ENCODE measurements at places on chromosomes 2 and 18.

GRCh38 chr2:135475128-135475527 is 55.9 kb downstream of the ZRANB3 start:
- DNase-seq: no peak
- no peaks in the 10 kb centered on the region for H3K27me3 ChIP-seq
- no peaks in the 10 kb centered on the region for H3K4me1 ChIP-seq
- no peak overlapping the region for H3K27ac ChIP-seq
- no peaks in the 10 kb centered on the region for H3K36me3 ChIP-seq

- no peak overlapping the region for H3K27ac ChIP-seq
- H3K4me1 ChIP-seq: peaks cover 8% of the 10 kb centered on the region
- DNase-seq: no peak
These were observed 226.5 kb upstream of the SPRED2 start for GRCh38 chr2:65658881-65659280.

DNA sequence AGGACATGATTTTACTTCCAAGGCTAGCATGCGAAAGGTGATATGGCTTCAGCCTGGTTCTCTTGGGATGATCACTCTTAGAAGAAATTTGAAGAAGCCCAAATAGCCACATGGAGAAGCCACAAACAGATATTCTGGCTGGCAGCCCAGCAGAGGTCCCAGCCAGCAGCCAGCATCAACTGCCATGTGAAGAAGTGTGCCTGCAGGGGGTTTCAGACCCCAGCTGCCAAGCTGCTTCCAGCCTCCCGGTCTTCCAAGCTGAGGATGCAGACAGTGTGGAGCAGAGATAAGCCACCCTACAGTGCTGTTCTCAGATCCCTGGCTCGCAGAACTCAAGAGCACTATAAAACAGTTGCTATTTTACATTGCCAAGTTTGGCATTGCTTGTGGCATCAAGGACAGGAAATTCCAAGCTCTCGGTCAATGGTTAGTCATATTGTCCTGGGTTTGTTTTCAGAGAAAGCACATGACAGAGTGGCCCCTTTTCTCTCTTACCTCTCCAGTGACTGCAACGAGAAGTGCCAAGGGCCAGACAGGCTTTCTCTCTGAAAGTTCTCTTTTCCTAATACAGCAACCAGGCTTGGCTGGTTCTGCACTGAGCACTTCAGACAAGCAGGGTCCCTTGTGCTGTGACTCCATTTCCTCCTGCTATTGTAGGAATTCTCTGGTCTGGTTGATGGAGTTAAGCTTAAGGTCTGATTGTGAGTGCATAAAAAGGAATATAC is 223.7 kb downstream of the ANKRD30B start:
- H3K36me3 ChIP-seq: no peaks in the 10 kb centered on the region
- H3K4me1 ChIP-seq: no peaks in the 10 kb centered on the region
- H3K27me3 ChIP-seq: peaks cover 4% of the 10 kb centered on the region

DNA sequence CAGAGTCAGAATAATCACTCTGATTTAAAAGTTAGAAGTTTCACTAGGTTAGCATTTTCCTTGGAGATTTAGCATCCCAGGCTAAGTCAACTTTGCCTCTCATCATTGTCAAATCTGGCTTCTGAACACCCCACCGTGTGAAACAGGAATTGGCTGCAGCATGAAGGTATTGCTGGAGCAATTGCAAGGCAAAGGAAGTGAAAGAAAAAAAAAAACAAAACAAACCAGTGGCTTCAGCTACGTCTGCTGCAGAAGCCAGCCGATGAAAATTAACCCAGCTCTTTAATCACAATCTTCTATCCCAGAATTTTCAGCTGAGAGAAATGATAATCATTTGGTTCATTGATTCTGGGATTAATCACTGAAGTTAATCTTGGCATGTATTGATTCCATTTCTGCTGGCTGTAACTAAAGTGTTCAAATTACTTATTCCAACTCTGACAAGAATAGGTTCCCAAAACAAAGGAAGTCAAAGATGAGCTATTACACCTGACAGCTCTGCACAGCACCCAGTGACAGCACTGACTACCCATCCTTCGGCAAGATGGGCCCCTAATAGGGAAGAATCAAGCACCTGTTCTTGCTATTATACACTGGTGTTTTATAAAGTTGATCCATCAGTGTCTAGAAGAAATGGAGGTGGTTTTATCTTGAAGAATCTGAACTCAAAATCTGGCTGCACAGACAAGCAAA is 42.7 kb upstream of the REG3G start:
- no peak for DNase-seq
- H3K4me1 ChIP-seq: no peaks in the 10 kb centered on the region
- peaks cover 2% of the 10 kb centered on the region for H3K27me3 ChIP-seq
- no peaks in the 10 kb centered on the region for H3K36me3 ChIP-seq

DNA sequence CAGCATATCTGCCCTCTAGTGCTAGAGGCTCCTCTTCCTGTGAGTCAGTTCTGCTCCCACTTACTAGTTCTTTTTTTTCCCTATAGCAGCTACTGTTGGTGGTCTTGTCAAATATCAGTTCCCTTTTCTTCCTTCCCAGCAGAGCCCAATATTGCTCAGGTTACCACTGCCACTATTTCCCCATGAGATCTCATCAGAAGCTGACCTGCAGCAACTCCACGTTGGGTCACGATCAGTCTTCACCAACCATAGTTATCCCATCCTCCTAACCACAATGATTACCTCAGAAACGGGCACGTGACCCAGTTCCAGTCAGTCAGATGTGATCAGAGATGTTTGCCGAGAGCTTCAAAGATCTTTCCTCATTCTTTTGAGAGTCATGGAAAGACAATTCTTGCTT is 59.7 kb upstream of the CAPN13 start:
- no peaks in the 10 kb centered on the region for H3K4me1 ChIP-seq
- no peaks in the 10 kb centered on the region for H3K27me3 ChIP-seq
- H3K4me3 ChIP-seq: no peak overlapping the region
- no peak overlapping the region for H3K27ac ChIP-seq
- no peak for DNase-seq
- H3K36me3 ChIP-seq: no peaks in the 10 kb centered on the region

- H3K4me3 ChIP-seq: no peak overlapping the region
- H3K27ac ChIP-seq: no peak overlapping the region
- peaks cover 5% of the 10 kb centered on the region for H3K4me1 ChIP-seq
- DNase-seq: no peak
- H3K27me3 ChIP-seq: no peaks in the 10 kb centered on the region
These were observed 139.3 kb downstream of the MYCN start for GRCh38 chr2:16079637-16080036.

- H3K36me3 ChIP-seq: no peaks in the 10 kb centered on the region
- no peaks in the 10 kb centered on the region for H3K27me3 ChIP-seq
- no peak overlapping the region for H3K27ac ChIP-seq
- H3K4me3 ChIP-seq: no peak overlapping the region
These were observed 1.1 kb upstream of the B3GNT2 start for GRCh38 chr2:62194558-62195420.

- no peak for DNase-seq
- H3K27ac ChIP-seq: no peak overlapping the region
- no peak overlapping the region for H3K4me3 ChIP-seq
- H3K36me3 ChIP-seq: no peaks in the 10 kb centered on the region
- no peaks in the 10 kb centered on the region for H3K27me3 ChIP-seq
These were observed 152.0 kb downstream of the SRBD1 start for GRCh38 chr2:45458909-45459563.

DNA sequence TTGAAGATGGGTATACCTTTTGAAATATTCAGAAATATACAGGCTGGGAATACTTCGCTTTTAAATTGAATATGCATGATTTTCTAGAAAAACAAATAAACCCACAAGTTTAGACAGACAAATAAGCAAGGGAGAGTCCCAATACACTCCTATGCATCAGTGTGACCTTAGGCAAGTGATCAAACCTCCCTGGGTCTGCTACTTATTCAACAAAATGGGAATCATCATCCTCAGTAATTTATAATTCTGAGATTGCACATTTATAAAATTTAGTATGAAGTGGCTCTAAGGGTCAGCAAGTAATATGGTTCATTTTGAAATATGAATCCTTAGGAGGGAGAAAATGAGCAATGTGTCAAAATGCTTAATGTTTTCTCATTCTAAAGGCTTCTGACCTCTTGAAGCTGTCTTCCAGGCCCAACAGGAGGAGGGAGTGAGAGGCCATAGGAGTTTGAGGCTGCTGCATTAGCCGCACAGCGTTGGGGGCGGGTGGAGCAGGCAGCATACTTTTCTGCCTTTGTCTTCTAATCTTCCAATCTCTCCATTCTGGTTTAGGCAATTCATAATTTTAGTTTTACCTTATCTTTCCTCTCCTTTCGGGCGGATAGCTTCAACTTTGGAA is 155.1 kb downstream of the TRIB2 start:
- no peak overlapping the region for H3K27ac ChIP-seq
- H3K4me3 ChIP-seq: no peak overlapping the region
- H3K36me3 ChIP-seq: no peaks in the 10 kb centered on the region
- DNase-seq: no peak
- no peaks in the 10 kb centered on the region for H3K4me1 ChIP-seq
- H3K27me3 ChIP-seq: peaks cover 2% of the 10 kb centered on the region

DNA sequence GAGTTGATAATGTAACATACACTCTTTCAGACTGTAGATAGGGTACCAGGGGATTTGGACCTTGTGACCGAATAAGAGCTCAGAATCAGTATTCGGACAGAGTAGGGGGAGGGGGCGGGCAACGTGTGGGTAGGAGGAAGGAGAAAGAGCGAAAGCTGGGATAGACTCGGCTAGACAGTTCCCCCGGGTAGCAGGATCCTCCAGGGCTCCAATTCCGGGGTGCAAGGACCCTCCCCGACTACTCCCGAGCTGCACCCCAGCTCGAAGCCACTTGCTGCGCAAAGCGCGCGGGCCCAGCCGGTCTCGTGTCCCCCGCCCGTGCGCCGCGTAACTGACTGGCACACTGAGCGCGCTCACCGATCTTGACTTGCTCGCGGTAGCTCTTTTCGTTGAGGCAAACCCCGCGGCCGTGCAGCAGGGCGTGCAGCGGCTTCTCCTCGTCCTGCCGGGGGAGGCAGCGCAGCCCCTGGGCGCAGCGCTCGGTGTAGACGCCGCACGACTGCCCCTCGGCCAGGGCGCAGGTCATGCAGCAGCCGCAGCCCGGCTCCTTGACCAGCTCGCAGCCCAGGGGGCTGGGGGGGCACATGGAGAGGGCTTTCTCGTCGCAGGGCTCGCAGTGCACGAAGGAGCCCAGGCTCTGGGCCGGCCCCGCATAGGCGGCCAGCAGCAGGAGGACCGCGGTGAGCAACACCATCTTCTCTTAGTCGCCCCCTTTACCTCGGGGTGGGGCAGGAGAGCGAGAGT is 1.1 kb downstream of the IGFBP5 start:
- H3K36me3 ChIP-seq: no peaks in the 10 kb centered on the region
- H3K4me3 ChIP-seq: peak overlapping the region; percentile 96
- peak; percentile 78 for DNase-seq
- H3K4me1 ChIP-seq: peaks cover 27% of the 10 kb centered on the region
- H3K27ac ChIP-seq: no peak overlapping the region

GRCh38 chr2:24117902-24118301 is 5.2 kb downstream of the PFN4 start:
- no peaks in the 10 kb centered on the region for H3K36me3 ChIP-seq
- H3K27ac ChIP-seq: no peak overlapping the region
- H3K4me1 ChIP-seq: peaks cover 7% of the 10 kb centered on the region
- H3K27me3 ChIP-seq: peaks cover 2% of the 10 kb centered on the region
- DNase-seq: no peak
- no peak overlapping the region for H3K4me3 ChIP-seq

GRCh38 chr2:56335101-56335500 is 151.3 kb downstream of the CCDC85A start:
- no peak overlapping the region for H3K27ac ChIP-seq
- no peaks in the 10 kb centered on the region for H3K36me3 ChIP-seq
- no peak overlapping the region for H3K4me3 ChIP-seq
- H3K4me1 ChIP-seq: peaks cover 4% of the 10 kb centered on the region
- DNase-seq: no peak

DNA sequence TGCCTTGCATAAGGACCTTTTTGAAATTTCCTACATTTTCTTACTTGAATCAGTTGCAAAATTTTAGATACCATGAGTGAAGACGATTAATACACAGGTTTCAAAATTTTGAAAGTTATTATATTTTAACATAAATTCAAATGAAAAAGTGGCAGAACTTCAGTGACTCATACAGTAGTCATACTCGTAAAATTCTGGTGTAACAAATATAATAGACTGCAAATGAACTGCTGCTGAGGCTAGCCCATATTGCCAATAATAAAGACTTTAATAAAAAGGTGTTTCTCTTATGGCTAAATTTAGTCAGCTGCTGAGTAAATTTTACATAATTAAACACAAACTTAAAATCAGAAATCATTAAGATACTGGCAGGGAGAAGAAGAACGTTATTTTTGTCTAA is 36.9 kb downstream of the MSH6 start:
- no peak overlapping the region for H3K27ac ChIP-seq
- no peak for DNase-seq
- no peaks in the 10 kb centered on the region for H3K4me1 ChIP-seq
- peaks cover 3% of the 10 kb centered on the region for H3K27me3 ChIP-seq
- H3K4me3 ChIP-seq: no peak overlapping the region
- peaks cover 3% of the 10 kb centered on the region for H3K36me3 ChIP-seq

GRCh38 chr18:44943311-44943881 is 262.7 kb downstream of the SETBP1 start:
- no peak for DNase-seq
- no peak overlapping the region for H3K27ac ChIP-seq
- H3K27me3 ChIP-seq: peaks cover 2% of the 10 kb centered on the region
- H3K4me3 ChIP-seq: no peak overlapping the region

- peak overlapping the region; percentile 48 for H3K27ac ChIP-seq
- peaks cover 2% of the 10 kb centered on the region for H3K4me1 ChIP-seq
- no peak for DNase-seq
These were observed 65.0 kb upstream of the NYAP2 start for GRCh38 chr2:225334514-225334913.

DNA sequence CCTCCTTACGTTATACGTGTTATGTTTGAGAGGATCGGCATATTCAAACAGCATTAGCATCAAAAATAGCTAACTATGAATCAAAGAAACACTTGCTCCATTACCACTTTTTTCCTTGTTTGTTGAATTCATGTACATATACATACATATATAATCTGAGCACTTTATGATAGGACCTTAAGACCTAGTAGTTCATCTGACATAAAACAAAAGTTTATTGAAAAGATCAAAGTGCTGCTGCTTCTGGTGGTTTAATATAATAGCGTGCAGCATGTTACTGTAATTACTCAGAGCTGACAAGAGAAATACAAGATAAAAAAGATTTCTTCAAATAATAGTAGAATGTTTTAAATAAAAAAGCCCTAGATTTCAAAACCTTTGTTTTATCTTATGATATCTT is 1850.9 kb upstream of the LRRTM1 start:
- no peaks in the 10 kb centered on the region for H3K27me3 ChIP-seq
- no peak overlapping the region for H3K27ac ChIP-seq

DNA sequence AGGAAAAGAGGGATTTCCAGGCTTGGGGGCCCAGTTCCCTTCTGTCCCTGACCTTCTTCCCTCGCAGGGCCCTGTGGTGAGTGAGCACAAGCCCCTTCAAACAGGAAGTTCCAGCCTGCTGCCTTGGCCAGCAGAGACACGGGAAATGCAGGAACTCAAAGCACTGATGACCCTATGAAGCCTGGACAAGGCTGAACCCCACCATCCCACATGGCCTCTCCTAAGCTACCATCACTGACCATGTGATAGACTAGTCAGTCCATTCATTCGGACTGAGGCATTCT is 196.4 kb downstream of the TNS1 start:
- no peak overlapping the region for H3K27ac ChIP-seq
- H3K4me1 ChIP-seq: peaks cover 4% of the 10 kb centered on the region

- H3K4me3 ChIP-seq: no peak overlapping the region
- no peaks in the 10 kb centered on the region for H3K27me3 ChIP-seq
- H3K4me1 ChIP-seq: no peaks in the 10 kb centered on the region
- peaks cover 7% of the 10 kb centered on the region for H3K36me3 ChIP-seq
- DNase-seq: no peak
These were observed 101.8 kb downstream of the SLC39A10 start for GRCh38 chr2:195758846-195759245.
